ENCODE measurements at places on chromosomes 16 and 17.

DNA sequence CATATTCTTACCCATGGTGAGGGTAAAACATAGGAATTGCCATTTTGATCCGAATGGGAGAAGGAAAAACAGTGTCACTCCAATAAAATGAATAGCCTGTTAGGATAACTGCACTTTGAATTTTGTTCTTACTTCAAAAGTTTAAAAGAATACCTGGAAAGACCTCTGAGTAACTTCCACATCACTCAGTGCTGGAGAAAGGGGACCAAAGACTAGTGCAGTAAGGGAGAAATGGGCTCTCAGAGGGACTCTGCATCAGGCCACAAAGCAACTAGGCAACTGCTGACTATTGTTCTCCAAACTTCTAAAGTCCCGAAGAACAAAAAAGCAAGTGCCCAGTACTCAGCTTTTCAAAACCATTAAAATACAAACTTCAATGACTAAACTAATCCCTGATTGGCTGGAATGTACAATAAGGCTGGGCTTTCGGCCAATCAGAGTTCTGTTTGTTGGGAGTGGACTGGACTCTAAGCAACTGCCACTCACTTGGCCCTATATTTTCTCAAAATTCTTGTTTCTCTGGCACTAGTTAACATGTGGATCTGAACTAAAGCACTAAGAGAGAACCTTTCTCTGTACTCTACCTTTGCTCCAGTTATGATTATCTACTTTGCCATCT lies 6.2 kb downstream of the DNAJC7 start:
- no peak for DNase-seq

- DNase-seq, result peak; percentile 91
Measured at GRCh38 chr16:30902029-30902972, 5.9 kb downstream of the CTF1 start.

DNA sequence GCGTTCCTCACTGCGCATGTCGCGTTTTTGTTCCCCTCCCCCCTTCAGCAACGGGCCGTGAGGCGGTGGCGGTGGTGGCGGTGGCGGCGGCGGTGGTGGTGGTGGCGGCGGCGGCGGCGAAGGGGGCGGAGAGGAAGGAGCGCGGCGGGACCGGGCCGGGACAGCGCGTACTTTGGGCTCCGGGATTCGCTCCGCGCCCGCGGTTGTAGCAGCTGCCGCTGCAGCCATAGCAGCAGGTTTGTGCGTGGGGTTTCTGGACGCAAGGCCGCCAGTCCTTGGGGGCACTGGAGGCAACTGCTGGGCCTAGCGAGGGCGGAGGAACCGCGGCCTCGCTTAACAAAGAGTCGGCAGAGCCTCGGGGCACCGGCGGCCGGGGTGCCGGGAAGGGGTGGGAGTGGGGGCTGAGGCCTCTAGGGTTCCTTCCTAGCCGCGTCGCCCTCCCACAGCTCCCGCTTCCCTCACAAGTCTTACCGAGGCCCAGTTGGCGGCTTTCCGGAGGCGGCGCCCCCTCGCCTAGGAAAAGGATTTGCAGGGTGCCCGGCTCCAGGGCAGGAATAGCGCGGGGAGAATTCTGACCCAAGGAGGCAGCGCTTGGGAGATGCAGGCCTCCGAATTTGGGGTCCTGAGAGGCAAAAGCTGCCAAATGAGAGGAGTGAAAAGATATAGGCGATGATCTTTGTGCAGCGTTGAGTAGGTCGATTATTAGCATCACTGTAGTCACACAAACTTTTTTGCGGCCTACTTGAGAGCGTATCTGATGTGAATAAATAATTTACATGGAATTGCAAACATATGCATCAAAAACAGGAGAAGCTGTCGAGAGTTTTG lies at the start of gene DDX42:
TSS of gene DDX42 (plus strand) at position 30 of the 828 bp plus-strand sequence. CDS start 12,880 bp downstream, outside the sequence.
- peak; percentile 97 for DNase-seq

- no peak for DNase-seq
Measured at GRCh38 chr17:33389504-33390135, 96.5 kb upstream of the ASIC2 start.

- DNase-seq, result no peak
Measured at GRCh38 chr17:29378500-29378899, 11.7 kb upstream of the TAOK1 start.

DNA sequence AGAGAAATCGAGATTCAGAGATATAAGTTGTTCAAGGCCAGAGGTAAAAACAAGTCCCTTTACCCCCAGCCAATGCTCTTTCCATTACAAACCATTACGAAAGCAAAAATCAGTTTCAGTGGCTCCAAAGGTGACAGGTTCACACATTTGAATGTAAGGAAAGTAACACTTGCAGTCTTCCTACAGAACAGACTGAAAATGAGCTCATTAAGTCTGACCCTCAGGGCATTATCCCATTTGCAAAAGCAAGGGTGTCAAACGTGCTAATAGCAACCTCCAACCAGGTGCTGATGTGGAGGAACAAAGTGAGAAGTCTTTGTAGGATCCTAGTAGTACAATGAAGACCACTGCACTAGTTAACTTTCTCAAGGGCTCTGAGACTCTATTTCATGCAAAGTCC lies 65.2 kb downstream of the XPO6 start:
- DNase-seq, result no peak

DNA sequence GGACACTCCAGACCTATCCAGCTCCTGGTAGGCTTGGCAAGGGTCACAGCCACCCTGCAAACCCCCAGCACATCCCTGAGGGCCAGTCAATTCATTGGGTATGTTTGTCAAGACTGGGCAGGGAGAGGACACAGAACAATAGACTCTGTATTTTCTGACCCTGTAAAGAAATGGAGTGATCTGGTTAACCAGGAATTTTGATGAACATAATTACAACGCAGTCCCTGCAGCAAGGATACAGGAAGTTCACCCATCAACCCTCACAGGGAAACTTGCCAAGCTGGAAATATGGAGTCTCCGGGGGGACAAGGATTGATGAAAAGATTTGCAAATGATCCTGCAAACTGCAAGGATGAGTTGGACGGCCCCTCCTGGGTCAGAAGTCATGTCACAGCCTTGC lies 126.1 kb upstream of the RCVRN start:
- DNase-seq, result no peak

DNA sequence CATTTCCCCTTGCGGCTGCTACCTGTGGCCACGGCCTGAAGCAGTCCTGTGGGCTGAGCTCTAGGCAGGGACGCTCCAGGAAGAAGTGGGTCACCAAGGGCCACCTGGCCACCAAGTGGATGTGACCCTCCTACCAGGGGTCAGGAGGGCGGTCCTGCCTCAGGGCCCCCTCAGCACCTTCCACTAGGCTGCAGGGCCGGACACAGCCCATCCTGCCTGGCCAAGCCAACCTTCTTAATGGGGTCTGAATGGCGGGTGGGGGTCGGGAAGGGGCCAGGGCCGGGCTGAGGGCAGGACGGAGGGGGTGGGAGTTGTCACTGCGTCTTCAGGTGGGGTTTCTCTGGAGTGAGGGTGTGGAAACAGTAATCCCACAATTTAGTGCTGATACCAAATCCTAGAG lies 13.2 kb upstream of the MLKL start:
- no peak for DNase-seq

- DNase-seq, result no peak
Measured at GRCh38 chr17:37067555-37068111, 118.9 kb downstream of the AATF start.

DNA sequence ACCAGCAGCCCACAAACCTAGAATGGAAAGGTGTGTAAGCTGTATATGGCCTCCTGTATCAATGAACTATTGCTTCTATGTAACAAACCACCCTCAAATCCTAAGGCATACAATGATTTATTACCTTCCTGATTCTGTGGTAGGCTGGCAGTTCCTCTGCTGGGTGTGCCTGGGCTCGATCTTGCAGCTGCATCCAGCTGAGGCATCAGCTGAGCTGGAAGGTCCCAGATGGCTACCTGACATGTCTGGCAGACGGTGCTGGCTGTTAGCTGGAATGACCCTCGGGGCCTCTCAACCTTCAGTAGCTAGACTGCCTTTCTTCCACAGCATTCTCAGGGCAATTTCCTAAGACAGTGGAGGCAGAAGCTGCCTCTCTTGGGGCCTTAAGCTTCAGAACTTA lies 152.7 kb downstream of the RAB11FIP4 start:
- no peak for DNase-seq

- DNase-seq, result peak; percentile 94
Measured at GRCh38 chr16:56607109-56607618, 1.2 kb upstream of the MT2A start.

GRCh38 chr17:31308372-31309334 lies 5.2 kb downstream of the EVI2B start:
- no peak for DNase-seq

- no peak for DNase-seq
Measured at GRCh38 chr17:42975265-42975664, 4.6 kb downstream of the PTGES3L start.

DNA sequence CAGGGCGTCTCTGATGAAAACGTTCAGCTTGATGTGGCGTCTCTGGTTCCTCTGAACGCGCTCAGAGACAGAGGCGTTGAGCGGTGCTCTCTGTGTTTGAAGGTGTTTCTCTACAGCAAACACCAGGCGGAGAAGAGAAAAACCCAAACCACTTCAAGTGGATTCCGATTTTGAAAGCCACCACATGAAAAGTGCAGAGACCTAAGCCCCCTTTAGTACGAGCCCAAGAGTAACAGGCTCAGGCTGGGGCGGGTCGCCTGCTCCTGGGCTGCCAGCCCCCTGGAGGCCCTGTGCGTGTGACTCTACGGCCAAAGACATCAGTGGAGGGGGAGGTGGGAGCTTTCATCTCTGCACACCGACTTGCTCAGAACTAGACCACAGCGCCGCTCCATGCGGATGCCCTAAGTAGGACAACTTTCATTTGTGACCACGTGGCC lies 328.4 kb downstream of the MAF start:
- DNase-seq, result no peak

DNA sequence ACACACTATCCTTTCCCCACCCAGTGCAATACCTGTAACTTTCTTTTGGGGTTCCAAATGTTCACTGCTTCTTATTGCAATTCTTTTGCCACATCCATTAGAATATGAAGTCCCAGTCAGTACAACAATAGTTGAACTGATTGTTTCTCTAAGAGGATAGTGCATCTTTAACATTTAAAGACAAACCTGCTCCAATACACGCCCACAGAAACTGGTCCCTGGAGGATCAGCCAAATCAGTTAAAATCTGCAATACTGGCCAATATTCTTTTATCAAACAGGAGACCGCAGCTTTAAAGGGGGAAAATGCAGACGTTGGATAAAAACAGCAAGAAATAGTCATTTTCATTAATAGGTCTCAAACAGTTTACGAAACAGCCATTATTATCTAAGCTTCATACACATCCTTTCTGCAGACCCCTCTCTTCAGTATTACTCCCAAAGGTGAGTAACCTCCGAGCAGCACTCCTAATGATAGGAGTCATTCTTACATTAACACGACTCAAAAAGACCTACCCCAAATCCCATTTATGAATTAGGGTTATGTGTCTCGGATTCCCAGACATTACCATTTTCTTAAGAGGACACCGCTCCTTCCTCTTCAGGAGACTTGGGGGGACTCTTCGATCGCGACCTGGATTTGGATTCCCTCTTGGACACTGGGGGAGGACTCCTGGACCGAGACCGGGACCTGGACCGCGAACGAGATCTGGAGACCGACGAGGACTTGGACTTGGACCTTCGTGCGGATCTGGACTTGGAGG lies 1.4 kb downstream of the SRSF2 start:
- no peak for DNase-seq

GRCh38 chr17:6508016-6508415 lies 48.3 kb downstream of the PITPNM3 start:
- DNase-seq, result no peak

GRCh38 chr17:81865733-81866439 lies 5.3 kb downstream of the ARHGDIA start:
- no peak for DNase-seq

DNA sequence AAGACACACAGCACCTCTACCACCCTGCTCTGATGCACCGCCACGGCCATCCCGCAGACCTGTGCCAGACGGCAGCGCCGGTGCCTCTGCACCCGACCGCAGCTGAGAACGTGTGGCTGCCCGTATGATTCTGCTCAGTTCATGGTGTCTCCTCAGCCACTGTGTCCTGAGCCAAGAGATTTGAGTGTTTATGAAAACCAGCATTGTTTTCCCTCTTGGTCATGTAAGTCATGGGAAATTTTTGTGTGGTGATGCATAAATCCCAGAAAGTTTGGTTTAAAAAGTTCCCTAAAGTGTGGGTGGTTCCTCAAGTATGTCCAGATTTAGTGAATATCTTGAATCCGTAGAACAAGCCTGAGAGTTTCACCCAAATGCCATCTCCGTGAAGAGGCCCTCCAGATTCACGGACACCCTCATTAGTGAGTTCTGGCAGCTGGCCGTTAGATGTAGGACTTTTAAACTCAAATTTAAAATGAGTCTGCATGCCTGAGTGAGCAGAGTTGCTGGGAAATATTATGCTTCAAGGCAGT lies 57.6 kb downstream of the CDRT4 start:
- DNase-seq, result no peak

DNA sequence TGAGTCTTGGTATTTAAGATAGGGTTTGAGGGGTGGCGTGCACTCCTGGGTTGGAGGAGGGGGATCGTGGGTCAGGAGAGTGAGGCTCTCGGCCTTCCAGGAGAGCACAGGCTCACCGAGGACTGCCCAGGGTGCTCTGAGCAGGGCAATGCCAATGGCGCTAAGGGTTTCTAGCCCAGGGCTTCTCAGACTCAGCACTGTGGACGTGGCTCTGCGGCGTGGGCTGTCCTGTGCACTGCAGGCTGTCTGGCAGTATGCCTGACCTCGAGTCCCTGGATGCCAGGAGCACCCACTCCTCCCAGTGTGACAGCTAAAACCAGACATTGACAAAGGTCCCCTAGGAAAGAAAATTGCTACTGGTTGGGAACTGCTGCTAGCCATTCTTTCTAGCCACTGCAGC lies 37.2 kb upstream of the ENDOV start:
- DNase-seq, result peak; percentile 51

DNA sequence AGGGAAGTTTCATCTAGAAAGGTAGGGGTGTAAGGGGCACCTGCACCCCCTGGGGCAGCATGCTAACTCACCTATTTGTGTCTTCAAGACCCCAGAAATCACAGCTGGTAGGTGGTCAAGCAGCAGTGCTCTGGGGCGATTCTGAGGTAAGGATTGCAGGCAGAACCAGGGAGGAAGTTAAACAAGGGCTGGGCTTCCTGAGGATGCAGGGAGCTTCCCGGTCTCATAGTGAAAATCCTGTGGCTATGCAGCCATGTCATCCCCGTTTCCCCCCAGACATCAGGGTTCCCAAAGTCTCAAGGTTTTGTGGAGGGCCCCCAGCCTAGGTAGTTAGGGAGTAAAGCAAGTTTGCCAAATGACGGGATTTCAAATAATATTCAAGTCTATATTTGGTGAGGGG lies 78.5 kb downstream of the C16orf78 start:
- peak; percentile 30 for DNase-seq

DNA sequence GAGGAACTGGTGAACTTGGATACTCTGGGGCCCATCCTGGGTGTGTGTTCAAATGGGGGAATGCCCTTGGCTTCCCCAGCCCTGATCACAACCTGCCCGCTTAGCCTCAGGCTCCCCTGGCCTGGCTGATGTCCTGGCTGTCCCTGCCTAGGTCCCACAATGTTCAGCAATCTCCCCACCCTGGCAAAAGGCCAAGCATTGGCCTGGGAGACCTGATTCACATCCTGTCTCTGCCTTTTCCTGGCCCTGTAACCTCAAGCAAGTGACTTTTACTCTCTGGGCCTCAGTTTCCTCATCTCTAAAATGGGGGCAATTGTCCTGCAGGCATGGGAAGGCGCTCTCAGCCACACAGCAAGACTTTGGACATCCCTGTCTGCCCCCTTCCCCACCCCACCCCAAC lies 14.4 kb downstream of the CPNE2 start:
- DNase-seq, result no peak

GRCh38 chr16:50316848-50317630 lies 50.7 kb downstream of the ADCY7 start:
- peak; percentile 79 for DNase-seq

- DNase-seq, result no peak
Measured at GRCh38 chr16:88703486-88704309, 2.5 kb downstream of the RNF166 start.

Data from mesenteric fat pad (tissue), 1 donor.